ENCODE measurements at places on chromosomes 2 and 18. TPM values are rescaled to one million over a fixed set of nuclear protein-coding genes. Genes with fewer than 3 reads are reported as not detected.

DNA sequence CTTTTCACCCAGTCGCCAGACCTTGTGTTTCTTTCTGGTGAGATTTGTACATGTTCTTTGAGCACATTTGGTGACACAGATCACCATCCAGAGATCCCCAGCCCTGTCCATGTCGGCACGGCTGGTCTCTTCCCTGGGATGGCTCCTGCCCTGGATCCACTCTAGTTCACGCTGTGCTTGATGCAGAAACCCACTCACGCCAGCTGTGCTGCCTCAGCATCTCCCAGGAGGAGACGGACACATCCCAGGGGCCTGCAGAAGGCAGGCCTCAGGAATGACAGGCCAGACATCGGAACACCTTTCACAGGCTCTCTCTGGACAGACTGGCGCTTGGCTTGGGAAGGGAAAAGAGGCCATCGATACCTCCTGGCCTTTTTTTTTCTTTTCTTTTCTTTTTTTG lies 203.6 kb downstream of the ACKR3 start:
- no peak for DNase-seq

Gene PDE11A
- total RNA-seq = 0.23 TPM

DNA sequence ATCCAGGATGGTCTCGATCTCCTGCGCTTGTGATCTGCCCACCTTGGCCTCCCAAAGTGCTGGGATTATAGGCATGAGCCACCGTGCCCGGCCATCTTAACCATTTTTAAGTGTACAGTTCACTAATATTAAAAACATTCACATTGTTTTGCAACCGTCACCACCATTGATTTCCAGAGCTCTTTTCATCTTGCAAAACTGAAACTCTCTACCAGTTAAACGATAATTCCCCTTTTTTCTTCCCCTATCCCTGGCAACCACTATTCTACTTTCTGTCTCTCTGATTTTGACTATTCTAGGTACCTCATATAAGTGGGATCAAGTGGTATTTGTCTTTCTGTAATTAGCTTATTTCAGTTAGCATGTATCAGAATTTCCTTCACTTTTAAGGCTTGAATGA lies 16.8 kb upstream of the NEUROD1 start:
- no peak for DNase-seq

DNA sequence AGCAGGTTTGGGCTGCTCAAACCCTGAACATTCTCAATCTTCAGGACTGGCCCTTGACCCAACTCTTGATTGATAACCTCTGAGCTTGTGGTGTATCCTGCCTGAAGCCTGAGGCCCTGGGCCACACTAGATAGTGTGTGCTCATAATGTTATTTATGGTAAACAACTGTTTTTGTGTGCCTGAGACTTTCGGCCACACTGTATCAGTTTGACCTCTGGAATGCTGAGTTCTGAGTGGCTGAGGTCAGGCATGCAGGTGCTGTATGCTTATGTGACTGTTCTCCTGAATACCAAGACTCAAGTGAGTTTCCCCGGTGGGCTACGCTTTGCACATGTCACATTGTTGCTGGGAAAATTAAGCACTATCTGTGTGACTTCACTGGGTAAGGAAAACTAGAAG lies 82.2 kb upstream of the RMP24 start:
- no peak for DNase-seq

DNA sequence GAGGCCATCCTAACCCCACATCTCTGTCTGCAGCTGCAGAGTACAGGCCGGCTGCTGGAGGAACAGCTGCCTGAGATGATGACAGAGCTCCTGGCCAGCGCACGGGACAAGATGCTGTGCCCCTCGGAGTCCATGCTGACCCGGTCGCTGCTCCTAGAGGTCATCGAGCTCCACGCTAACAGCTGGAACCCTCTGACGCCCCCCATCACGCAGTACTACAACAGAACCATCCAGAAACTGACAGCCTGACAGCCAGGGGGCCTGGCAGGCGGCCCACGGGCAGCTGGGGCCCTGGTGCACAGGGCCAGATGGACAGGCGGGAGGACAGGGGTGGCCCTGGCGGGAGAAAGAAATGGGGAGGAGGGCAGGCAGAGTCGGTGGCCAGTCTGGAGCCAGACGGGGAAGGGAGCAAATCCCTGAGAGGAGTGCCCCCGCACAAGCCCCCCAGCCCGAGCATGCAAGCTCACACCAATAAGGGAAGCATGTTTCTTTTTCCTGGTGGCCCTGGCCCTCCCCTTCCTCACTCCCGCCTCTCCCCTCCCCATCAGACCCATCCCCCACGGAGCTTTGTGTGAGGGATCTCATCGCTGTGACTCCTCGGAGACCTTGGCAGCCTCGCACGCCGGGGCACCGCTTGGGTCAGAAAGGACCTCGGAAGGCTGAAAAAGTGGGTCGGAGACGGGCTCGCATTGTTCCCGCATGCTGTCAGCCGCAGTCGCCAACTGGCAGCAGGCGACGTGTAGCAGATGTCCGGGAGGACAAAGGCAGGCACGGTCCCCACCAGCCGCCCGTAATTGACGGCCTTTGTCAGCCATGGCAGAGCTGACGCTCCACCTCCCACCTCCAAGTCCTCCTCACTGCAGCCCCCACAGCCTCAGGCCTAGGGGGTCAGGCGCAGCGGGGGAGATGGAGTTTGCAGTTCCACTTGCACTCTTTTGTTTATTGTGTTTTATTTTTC lies 91.2 kb downstream of the SMAD7 start:
- DNase-seq = peak; percentile 73

DNA sequence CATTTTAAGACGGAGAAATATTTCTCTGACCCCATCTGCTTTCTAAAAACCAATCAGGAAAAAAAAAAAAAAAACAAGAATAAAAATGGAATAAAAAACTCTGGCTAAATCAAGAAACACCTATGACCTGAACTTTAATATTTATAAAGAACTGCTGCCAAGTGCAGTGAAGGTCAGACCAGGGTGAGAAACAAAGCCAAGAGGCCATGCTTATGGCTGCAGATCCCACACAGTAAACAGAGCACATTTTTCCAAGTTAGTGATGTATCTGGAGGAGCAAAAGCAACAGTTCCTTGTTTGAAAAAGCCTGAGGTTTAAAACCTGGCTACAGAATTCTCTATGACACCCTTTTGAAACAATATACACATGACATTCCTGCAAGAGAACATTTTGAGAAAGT lies 242.3 kb downstream of the SRBD1 start:
- no peak for DNase-seq

DNA sequence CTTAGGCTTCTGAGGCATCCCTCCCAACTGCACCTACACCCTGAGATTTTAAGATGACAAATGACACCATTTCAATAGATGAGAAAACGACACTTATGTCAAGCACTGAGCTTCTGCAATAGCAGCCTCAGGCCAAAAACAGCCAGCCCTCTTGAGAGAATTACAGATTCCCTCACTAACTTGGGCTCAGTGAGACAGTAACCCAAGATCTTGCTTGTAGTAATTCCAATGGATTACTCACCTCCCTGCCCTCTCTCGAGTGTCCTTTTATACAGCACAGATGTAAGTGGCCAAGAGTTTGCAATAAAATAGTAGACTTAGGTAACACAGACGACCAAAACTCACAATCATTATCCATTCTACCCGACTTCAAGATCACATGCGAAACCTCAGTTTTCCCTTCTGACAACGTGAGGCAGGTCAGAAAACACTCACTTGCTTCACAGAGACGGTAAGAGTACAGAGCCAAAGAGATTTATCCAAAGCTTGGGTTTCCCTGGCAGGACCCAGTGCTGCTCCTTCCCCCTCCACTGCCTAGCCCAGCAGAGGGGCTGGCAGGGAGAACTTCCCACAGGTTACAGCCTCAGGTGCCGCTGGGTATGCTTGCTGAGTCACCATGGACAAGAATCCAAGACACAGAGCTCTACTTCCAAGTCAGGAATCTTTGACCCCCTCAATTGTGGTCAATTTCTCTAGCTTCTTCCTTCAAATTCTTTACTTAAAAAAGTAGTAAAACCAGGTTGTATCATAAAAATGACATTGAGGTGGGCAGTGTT lies 181.4 kb downstream of the MYO5B start:
- no peak for DNase-seq

Gene DLX2
- total RNA-seq = 22.6 TPM

DNA sequence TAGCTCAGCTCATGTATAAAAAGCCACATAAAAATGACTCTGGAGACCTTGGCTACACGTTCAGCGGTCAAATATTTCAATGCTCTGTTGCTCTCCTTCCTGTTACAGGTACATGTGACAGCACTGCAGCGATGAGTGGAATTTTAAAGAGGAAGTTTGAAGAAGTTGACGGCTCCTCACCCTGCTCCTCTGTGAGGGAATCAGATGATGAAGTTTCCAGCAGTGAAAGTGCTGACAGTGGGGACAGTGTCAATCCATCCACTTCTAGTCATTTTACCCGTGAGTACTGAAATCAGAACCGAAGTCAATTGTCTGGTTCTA lies 125.4 kb downstream of the CSRNP3 start:
- DNase-seq = no peak

Gene MAP3K19
- total RNA-seq = not detected

GRCh38 chr2:112636605-112637288 lies 9.0 kb upstream of the SLC20A1 start:
- no peak for DNase-seq

DNA sequence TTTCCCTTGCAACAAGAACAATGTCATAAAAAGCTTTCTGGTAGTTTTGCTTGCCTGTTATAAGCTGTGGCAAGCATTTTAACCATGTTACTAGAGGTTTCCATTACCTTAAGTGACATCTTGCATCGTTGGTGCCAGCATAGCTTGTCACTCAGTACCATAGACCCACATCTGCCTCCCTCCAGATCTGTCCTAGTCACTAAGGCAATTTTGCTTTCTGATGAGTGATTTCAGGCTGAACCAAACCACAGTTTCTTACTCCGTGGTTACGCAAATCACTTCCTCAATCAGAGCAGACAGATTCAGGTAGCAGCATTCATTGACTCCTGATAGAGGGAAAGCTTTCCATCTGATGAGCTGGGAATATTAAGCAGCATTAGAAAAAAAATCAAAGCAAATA lies 1057.5 kb upstream of the FAM98A start:
- DNase-seq = no peak

GRCh38 chr18:11050966-11051365 lies 98.4 kb downstream of the PIEZO2 start:
- no peak for DNase-seq

Data from neural crest cell (in vitro differentiated cells).